ENCODE measurements at places on chromosomes 3 and 15.

DNA sequence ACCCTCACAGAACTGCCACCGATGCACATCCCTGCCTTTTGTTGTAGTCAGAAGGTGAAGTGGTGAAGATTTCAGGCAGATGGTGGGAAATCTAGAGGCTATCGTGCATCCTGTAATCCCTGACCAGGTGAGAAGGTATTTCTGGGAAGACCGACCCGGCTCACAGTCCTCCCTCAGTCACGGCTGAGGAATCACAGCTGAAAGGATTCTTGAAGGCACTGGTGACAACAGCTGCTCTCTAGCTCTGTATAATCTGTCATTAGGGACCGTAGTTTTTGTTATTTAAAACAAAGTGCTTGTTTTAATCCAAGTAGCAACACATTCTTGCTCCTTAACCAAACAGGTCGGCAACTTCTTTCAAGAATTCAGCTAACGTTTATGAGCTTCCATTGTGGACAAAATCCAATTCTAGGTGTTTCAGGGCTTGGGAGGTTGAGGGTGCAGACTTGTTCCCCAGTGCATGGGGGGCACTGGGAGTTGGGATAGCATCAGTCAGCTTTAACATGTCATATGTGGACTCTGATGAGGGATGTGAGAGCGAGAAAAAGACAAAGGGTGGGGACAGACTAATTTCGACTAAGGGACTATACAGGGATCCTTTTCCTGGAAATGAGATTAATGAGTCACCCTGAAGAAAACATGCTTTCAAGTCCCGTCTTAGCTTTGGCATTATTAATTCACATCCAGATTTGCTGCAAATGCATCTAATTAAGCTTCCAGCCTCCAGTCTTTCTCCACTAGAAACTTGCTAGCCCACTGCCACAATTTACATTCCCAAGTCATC lies 141.0 kb upstream of the RASGRP1 start:
- no peak for DNase-seq

DNA sequence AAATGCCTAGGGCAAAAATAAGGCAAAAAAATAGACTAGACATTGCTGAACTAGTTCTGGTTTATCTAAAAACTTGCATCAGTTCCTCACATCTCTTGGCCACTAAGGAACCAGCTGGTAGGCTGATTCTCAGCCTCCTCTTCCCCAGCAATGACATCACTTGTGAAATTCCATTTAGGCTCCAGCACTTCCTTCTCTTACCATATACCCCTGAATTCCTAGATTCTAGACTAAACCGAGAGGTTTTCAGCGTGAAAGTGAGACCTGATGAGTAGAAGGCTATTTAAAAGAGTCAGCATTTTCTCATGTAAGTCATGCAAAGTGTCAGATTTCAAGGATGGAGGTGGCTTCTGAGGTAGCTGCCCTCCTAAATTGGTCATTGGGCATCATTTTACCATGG lies 247.1 kb upstream of the CDIN1 start:
- DNase-seq: no peak

- DNase-seq: no peak
Observed at GRCh38 chr15:34331809-34332208, 5.8 kb downstream of the SLC12A6 start.

- DNase-seq: no peak
Observed at GRCh38 chr15:63597821-63598220, 634 bp downstream of the FBXL22 start.

DNA sequence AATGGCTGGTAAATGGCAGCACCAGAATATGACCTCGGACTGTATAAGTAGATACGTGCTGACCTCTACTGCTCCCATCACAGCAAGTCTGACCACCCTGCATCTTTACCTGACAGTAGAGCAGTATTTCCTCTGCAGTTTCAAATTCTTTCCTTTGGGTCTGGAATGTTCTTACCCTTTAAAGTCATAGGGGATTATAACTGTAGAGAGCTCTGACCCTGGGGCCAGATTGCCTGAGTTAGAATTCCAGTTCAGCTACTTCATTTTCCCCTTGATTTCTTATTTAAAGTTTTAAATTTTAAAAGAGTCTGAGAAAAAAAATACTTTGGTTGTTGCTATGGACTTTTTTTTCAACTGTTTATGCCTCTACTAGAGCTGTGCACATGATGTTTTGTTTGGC lies 237.7 kb downstream of the NR1D2 start:
- DNase-seq: no peak

DNA sequence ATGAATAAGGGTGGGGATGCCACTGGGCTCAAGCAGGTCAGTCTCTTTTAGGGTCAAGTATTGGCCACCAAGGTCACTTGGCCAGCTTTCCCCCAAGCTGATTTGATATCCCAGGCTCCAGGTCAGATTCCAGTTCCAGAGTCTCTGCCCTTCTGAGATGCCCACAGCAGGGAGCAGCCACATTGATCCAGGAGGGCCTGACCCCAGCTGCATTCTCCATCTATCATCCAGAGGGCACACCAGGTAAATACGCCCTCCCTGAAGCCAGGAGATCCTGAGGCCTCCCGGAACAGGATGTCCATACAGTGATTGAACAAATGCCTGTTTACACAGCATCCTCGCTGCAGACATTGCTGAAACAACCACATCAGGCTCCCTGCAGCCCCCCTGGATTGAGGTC lies 264.6 kb upstream of the TLE3 start:
- no peak for DNase-seq

DNA sequence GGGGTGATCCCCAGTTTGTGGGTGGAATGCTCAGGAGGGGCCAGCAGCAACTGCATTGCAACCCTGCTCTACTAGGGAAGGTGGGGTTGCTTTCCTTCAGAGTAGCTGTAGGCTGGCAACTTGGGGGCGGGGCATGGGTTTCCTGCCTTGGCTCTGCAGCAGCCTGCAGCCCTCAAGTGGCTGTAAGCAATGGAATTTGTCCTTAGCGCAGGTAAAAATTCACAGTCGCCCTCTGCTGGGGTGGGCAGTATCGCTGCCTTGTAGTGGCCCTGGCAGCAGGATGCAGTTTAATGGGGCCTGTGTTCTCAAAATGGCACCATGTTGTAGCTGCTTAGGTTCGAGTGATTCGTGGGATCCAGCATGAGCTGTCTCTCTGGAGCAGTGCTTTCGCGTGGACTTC lies 29.8 kb downstream of the STT3B start:
- DNase-seq: peak; percentile 17

- no peak for DNase-seq
Observed at GRCh38 chr3:988785-989184, 104.0 kb upstream of the CNTN6 start.

GRCh38 chr15:76059320-76060117 lies at the start of gene TMEM266:
TMEM266 (plus strand) TSS chr15:76059985; CDS start chr15:76134264, 74,279 bp downstream.
- peak; percentile 15 for DNase-seq
